ENCODE measurements at places on chromosomes 11 and 22. TPM values are rescaled to one million over a fixed set of nuclear protein-coding genes. Genes with fewer than 3 reads are reported as not detected.

Gene OR8J3
- polyA plus RNA-seq: not detected

Gene PANX2
- 0.14 TPM for polyA plus RNA-seq

Gene NRXN2
- 32.6 TPM for polyA plus RNA-seq

Gene YPEL1
- 26.8 TPM for polyA plus RNA-seq

Gene CYP2D6
- 1.4 TPM for polyA plus RNA-seq
